ENCODE measurements at places on chromosomes 6 and 20. TPM values are rescaled to one million over a fixed set of nuclear protein-coding genes. Genes with fewer than 3 reads are reported as not detected.

COQ3 gene
- total RNA-seq = 0.95 TPM

MED23 gene
- total RNA-seq = 62.4 TPM

OLIG3 gene
- total RNA-seq = not detected

CST7 gene
- 5.4 TPM for total RNA-seq

ARFGEF2 gene
- 25.9 TPM for total RNA-seq

KHDC1L gene
- total RNA-seq = not detected

TSPYL4 gene
- 18.0 TPM for total RNA-seq

RBM24 gene
- 7.9 TPM for total RNA-seq

MYH7B gene
- total RNA-seq = 0.14 TPM

COL9A3 gene
- 0.54 TPM for total RNA-seq

MOG gene
- total RNA-seq = not detected

C20orf144 gene
- not detected for total RNA-seq

ZNFX1 gene
- total RNA-seq = 74.7 TPM

PGK2 gene
- not detected for total RNA-seq

NKX2-4 gene
- not detected for total RNA-seq

ARFGEF3 gene
- 1.1 TPM for total RNA-seq

SULF2 gene
- total RNA-seq = 53.9 TPM

TNFRSF6B gene
- total RNA-seq = 32.9 TPM

TBX18 gene
- 53.5 TPM for total RNA-seq

DSP gene
- total RNA-seq = 6.7 TPM

WFDC5 gene
- not detected for total RNA-seq

OR2J1 gene
- total RNA-seq = not detected
